ENCODE measurements at places on chromosomes 3 and 15.

GRCh38 chr15:39939487-39940452, 5.9 kb downstream of the EIF2AK4 start:
- no peak for DNase-seq

DNA sequence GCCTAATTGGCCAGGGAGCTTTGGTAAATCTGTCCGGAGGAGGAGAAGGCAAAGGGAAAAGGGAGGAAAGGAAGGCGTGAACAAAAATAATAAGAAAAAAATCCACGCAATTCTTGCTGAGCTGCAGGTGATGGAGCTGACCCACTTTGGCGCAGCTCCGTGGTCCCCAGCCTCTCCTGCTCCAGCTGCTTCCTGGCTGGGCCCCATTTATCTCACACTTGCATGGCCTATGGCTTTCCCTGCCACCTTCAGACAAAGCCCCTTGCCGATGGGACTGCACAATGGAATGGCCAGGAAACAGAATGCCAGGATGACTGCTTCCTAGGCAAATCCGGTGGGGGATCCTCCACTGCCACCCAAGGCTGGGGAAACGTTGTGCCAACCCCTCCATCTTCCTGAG, 6.9 kb downstream of the INSYN1 start:
- no peak for DNase-seq

DNA sequence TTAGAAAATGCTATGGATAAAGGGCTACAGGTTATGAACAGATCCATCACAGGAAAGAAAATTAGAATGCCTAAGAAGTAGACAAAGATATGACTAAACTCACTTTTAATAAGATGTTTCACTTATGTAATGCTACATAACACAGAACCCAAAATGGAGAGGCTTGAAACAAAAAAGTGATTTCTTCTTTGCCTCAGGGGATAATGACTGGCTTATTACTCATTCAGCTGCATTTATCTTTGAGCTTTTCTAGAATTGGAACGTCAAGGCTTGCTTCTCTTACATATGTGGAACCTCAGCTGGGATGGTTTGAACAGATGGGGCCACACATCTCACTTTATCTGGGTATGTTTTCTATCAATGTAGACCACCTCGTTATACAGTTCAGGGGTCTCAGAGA, 120.6 kb upstream of the EPHA3 start:
- no peak for DNase-seq

- DNase-seq = no peak
Observed at GRCh38 chr3:99974989-99975388, 139.3 kb downstream of the FILIP1L start.

GRCh38 chr3:40103829-40104228, 205.7 kb upstream of the EIF1B start:
- no peak for DNase-seq

DNA sequence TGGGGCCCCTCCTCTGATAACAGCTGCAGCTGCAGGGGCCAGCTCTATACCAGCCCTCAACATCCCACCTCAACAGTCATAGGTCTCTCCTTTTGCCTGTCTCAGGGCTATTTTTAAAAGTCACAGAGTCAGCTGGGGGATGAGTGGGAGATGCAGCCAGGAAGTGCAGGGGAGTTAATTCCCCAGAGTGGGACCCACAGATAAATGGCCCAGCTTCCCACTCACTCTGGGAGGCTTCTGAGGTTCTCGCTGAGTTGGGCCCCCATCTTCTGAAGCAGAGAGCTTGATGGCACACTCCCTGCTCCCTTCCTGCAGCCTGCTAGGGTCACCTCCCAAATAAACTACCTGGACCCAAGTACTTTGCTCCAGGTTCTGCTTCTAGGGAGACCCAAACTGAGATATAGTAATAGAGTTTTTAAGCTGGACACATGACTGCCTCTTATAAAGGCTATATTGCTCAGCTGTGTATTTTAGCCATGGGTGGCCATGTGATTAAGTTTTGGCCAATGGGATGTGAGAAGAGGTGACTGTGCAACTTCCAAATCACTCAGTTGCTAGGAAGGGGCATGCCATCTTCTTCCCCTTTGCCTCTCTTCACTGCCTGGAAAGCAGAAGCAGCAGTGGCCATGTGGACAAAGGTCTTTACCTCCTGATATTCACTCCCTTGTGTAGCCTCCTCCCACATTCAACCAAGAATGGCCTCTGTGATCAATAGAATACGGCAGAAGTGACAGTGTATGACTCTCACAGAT, 15.5 kb upstream of the VIPR1 start:
- DNase-seq = no peak

DNA sequence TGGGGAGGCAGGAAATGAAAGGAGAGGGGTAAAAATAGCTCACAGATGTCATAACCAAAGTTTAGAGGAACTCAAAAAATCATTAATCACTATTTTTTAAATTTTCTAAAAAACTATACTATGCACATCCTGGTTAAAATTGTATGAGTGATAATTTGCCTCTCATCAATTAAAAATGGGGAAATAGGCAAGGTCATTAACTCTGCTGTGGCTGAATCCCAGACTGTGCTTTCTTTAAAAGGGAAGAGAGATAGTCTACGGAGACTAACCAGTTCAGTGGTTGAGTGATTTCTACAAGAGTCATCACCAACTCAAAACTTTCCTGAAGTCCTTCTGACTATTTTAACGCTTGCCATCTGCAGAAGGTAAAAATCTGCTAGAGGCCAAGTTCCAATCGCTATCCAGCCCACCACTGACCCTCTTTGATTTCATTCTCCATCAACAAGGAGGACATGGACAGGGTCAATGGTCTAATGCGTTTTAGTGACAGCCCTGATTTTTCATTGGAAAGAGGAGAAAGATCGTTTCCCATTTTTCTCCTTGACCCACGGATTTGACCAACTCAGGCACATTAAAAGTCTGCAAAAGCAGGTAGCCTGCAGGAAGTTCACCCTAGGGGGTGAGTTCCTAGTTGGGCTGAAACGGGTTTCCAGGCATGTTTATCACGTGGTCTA, 850 bp downstream of the SUCLG2 start:
- no peak for DNase-seq

DNA sequence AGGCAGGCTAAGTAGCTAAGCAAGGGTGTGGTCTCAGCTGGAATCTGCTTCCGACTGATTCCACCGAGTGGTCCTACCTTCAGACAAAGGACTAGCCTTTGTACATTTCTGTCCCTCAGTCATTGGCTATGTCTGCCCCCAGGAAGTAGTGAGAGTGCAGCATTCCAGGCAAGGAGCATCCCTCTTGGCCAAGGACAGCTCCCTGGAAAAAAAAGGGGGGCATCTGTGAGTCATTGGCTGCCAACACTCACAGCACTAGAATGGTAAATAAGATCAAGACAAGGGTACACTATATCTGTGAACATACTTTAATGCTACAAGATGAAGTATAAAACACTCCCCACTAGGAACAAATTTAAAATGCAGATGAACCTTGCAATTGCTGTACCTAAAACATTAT, 66.8 kb downstream of the STAC start:
- no peak for DNase-seq

GRCh38 chr15:92452143-92452542, 58.5 kb downstream of the ST8SIA2 start:
- DNase-seq = no peak

DNA sequence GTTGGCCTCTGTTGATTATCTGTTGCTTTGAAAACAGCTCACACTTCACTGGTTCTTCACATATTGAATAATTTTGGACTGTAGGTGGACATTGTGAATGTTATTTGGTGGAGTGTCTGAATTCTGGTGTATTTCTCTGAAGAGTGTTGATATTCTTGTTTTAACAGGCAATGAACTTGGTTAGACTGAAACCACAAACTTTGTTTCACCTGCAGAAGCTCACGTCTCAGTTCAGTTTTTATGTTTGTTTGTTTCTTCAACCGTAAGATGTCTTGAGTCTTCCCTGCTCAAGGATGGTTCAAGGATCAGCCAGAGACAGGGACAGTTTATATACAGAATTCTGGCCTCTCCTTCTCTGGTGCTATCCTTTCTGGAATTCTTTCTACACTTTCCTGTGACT, 43.6 kb downstream of the C3orf20 start:
- no peak for DNase-seq

DNA sequence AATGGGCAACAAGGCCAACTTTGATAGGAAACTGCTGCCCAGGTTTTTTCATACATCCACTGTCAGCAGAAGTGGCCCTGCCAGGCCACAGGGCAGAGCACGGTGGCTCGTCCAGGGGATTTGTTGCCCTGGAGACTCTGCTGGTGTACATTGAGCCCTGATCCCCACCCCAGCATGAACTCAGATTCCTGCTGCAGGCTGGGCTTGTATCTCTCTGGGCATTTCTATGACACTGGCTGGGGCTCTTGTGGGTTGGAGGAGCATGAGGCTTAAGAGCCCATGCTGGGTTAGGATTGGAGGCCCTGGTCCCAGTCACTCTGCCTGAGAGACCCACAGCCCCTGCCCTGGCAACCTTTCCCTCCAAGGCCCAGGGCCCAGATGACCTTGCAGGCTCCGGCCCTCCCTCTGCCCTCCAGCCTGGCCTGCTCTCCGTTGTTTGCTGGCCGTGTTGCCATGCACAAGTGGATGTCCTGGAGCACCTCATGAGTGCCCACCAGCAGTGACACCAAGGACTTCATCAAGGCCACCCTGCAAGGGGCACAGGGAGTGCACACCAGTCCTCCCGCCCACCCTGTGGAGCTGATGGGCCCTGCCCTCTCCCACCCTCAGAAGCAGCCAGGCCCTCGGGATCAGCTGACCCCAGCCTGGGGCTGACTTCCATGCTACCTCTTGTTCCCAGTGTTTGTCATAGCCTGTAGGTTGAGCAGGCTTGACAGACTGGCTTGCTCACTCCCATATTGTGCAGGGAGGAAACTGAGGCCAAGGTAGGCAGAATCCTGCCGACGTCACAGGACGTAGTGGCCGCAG, 58.2 kb downstream of the ZNF445 start:
- no peak for DNase-seq

GRCh38 chr3:136547293-136547692, 204.9 kb downstream of the STAG1 start:
- no peak for DNase-seq

GRCh38 chr3:65623362-65623761, 415.4 kb downstream of the MAGI1 start:
- DNase-seq = no peak

- DNase-seq = no peak
Observed at GRCh38 chr3:59810606-59811005, 760.8 kb upstream of the CFAP20DC start.

DNA sequence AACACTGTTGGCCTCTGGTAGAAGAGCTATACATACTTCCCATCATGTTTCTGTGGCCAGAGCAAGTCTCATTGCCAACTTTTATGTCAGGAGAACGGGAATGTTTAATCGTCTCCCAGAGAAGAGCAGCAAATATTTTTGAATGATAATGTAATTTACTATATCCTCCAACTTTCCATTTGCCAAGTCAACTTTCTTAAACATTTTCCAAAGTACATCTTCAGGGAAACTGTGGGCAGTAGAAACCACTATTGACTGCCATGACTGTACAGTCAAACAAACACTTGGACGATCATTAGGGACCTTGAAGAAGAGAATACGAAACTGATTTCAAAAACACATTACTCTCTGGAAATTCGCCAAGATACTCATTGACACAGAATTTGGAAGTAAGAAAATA, 201.5 kb downstream of the GABRB3 start:
- DNase-seq = no peak

GRCh38 chr3:128727996-128728395, 2.0 kb downstream of the RAB7A start:
- DNase-seq = no peak

DNA sequence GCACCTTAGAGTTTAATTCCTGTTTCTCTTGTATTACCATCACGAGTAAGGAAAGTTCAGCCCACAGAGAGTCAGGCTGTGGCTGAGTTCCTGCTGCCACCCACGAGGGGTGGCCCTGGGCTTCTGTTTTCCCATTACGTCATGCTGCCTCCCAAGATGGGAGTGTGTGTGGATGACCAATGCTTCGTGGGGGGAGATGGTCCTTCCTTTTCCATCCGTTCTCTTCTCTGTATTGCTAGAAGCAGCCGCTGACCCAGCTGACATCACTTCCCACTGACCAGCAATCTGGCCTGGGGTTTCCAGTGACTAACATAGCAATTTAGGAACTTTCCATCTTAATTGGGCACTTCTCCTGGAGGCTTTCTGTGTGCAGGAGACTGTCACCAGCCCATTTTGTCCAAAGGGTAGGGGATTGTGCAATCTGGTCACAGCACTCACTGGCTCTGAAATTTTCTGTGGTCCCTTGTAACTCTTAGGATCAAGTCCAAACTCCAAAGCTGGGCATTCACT, 9.3 kb downstream of the IRAK2 start:
- no peak for DNase-seq

DNA sequence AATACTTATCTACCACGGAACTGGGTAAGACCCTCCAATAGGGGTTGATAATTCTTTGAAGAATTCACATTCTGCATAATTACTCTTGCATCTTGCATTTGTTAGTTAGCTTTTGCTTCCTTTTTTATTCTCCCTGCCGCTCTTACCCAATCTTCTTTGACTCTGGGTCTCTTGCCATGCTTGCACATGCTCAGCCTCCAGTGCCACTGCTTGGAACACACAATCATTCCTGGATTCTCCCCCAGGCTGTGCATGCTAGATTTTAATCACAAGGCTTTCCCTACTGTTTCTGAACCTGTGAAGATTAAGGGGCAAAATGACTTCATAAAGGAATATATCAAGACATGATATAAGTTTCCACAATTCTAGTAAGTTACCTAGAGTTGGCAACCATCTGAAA, 133.1 kb downstream of the IL1RAP start:
- DNase-seq = no peak

- no peak for DNase-seq
Observed at GRCh38 chr3:111547631-111548030, 5.6 kb downstream of the CD96 start.

DNA sequence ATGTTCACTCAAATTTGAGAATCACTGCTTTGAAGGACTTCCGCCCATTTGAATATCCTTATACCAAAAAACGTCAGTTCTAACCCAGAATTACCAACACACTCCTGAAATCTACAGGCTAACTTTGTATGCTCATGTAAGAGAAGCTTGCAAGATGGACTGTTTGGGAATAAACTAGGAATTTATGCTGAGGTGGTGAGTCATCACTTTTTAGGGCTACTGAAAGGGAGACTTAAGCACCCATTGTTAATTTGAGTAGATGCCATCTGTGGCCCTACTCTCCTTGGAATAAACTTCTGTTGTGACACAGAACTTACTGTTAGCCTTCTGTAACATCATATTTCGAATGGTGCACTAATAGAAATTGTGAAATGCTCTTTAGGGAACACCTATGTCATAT, 74.6 kb downstream of the FGF12 start:
- no peak for DNase-seq

DNA sequence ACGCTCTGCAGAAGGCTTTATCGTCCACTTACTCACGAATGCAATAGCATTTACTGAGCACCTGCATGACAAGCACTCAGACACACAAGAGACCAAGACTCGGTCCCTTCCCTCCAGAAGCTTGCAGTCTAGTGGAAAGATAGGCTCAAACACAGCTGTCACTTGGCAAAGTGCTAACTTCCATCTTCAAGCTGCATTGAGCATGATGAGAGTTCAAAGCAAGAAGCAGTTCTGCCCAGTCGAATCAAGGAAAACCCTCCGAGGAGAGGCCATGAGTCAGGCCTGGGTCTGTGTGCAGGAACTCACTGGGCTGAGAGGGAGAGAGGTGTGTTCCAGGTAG, 51.5 kb downstream of the C3orf20 start:
- DNase-seq = no peak
